ENCODE measurements at places on chromosomes 7 and 10. TPM values are rescaled to one million over a fixed set of nuclear protein-coding genes. Genes with fewer than 3 reads are reported as not detected.

GRCh38 chr7:5678295-5679047 is 103.0 kb downstream of the RNF216 start:
- DNase-seq, result no peak

GRCh38 chr7:149310113-149310836 is 48.3 kb downstream of the ZNF783 start:
- DNase-seq, result no peak

DNA sequence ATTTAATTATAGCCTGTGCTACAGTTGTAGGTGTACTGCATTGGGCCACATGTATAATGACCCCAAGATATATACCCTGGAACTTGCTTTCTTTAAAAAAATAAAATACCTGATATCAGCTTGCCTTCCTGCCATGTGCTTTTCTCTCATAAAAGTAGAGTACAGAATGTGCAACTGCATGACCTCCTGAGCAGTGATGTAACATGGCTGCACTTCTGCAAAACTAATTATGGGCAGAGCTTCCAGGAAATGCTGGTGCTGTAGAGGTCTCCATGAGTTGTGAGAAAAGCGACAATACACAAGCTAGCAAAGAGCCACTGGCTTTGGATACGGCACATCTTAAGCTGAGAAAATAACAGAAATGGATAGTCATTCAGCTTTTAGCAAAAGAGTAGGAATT is 6.5 kb upstream of the ERLIN1 start:
- DNase-seq, result no peak

DNA sequence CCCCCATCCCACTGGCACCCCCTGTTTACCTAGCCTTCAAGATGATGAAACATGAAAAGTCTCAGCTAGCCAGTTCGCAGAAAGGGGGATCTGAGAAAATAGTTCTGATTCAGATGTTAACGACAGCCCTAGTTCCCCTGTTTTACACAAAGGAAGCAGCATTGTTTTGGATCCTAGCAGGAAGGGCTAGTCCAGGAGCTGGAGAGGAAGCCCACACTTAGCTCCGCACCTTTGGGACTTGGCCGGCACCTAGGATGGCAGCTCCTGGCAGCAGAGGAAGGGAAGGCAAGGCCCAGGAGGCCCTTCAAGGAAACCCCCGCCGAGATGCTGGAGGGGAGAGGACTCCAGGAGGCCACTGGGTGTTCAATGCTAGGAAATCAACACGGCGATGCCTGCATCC is 29.0 kb upstream of the MGMT start:
- no peak for DNase-seq

DNA sequence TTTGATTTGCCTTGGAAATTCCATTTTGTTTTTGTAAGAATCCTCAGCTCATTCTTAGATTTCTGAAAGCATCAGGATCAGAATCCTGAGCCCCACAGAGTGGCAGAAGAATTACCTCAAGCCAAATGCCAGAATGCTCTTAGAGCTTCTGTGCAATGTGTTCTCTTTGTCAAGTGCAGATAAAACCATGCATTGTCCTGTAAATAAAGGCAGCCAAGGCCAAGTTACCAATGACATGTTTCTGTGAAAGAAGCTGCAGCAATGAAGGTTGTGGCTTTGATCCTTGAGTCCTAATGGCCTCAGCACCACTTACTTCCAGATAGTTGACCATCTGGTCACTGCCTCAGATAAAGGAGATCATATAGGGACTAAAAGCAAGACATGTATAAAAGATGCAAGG is 343.3 kb upstream of the AKR1E2 start:
- DNase-seq, result no peak

- no peak for DNase-seq
Observed at GRCh38 chr7:99928188-99928587, 1.2 kb downstream of the GJC3 start.

- no peak for DNase-seq
Observed at GRCh38 chr10:7092603-7093002, 318.2 kb downstream of the SFMBT2 start.

- DNase-seq, result no peak
Observed at GRCh38 chr10:116241642-116242410, 31.2 kb downstream of the GFRA1 start.

DNA sequence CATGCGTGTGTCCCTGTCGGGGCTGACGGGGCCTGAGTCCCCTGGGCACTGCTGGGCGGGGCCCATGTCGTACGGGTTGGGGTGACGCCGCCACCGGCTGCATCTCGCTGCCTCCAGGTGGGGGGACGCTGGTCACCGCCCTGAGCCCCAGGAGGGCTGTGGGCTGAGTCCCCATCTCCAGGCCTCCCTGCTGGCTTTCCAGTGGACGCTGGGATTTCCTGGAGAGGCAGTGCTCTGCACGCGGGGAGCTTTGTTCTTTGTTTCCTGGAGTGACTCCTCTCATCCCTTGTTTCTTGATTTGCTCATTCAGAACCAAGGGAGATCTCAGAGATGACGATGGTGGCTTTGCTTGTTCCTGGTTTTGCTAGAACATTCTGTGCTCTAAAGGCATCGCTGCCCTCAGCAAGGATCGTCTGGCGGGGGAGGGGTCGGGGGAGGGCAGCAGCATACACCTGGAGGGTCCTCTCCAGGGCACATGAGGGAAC is 21.0 kb downstream of the PWWP2B start:
- DNase-seq, result no peak

DNA sequence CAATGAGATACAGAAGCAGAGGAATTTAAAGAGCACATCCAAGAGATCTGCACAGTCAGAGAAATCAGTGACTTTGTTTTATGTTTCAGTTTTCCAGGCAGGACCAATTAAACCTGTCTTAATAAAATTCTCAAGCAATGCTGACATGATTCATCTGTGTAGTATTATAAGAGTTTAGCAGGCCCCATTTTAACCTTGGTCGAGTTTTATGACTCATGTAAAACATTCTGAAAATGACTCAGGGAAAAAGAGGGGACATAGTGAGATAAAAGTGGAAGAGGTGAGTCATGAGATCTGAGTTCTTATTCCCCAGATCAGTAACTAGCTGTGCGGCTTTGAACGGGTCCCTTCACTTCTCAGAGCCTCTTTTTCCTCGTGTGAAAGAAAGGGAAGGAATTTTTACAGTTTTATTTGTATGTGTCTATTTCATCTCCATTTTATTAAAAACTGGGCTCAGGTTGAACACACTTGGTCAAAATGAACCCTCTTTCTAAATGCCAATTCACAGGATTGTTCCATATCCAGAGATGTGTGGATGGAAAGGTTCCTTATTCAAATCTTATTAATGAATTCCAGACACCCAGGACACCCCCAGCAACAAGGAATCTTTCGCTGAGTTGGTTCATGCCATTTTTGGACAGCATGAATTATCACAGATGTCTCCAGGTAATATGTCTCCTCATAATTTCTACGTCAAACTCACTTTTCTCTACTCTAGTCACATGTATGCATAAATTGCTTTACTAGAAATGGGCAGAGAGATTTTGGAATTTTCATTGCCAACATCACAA is 143.2 kb downstream of the JAZF1 start:
- no peak for DNase-seq

DNA sequence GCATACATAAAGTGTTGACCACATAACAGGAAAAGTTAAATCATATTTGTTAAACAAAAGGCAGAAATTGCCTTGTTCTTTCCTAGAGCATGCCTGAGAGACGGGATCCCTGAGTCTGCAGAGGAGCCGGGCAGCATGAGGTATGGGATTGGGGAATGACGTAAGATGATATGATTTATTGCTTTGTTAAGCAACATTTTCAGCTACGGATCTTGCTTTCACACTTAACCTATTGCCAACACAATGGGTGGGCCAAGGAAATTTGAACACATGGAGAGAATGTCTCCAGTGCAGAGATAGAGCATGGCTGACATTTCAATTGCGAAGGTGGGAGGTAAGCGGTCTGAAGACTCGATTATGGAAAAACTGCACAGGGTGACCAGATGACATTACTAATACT is 76.7 kb downstream of the EMX2 start:
- no peak for DNase-seq

DNA sequence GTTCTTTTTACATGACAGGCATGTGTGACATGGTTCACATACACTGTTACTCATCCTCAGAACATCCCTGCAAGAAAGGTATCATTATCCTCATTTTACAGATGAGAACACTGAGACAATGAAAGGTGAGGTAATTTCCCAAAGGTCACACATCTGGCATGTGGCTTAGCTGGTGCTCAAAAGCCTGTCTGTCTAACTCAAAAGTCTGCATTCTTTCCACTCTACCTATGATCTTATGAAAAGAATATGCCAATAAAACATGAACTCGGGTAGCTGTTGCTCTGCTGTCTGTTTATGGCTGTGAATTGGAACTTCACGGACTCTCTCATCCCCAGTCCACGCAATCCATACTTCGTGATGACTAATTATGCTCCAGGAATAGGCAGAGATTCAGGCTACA is 79.0 kb upstream of the ODAD2 start:
- DNase-seq, result no peak

DNA sequence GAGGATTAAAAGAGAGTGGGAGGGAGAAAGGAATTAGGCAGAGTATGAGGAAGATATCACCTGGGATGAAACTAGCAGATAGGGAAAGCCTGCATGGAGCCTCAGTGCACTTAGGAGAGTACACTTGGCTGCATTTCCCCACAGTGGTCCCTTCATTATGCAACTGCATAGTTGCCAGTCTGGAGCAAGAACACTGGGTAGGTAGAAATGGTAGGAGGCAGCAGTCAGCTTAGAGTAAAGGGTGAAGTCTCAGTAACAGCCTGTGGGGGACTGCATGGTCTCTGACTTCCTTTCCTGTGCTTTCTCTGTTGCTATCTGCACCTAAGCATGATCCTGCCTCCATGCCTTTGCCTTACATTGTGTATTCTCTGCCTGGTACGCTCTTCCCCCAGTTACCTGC is 14.0 kb upstream of the PCGF5 start:
- DNase-seq, result no peak

DNA sequence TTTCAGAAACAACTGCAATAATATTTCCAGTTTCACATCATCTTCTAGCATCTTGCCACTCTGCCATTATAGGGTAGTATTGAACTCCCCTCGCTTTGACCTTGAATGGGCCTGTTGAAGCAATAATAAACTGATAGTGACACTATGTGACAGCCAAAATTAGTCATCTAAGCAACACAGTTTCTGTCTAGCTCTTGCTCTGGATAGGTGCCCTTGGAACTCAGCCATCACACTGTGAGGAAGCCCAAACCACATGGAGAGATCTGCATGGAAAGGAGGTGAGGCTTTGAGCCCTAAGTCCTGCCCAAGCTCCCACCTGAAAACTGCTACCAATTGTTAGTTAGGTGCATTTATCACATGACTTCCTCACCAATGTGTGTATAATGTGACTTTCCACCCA is 18.1 kb upstream of the KCND2 start:
- no peak for DNase-seq

GRCh38 chr7:98369726-98370125 is 31.2 kb downstream of the BAIAP2L1 start:
- no peak for DNase-seq

DNA sequence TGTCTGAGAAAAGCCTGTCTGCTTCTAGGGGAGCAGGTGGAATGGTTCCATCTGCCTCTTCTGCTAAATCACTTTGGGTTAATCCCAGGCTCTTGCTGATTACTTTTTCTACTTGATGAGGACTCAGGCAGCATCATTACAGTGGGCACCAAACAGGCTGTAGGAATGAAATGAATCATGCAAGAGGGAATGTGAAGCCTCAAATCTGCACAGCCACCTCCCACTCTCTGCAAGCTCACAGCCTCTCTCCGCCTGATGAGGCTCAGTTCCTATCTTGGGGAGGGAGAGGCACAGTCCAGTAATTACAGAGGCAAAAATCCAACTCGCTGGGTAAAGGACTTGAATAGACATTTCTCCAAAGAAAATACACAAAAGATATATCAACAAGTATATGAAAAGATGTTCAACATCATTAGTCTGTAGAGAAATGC is 34.0 kb downstream of the HSPA12A start:
- DNase-seq, result no peak

DNA sequence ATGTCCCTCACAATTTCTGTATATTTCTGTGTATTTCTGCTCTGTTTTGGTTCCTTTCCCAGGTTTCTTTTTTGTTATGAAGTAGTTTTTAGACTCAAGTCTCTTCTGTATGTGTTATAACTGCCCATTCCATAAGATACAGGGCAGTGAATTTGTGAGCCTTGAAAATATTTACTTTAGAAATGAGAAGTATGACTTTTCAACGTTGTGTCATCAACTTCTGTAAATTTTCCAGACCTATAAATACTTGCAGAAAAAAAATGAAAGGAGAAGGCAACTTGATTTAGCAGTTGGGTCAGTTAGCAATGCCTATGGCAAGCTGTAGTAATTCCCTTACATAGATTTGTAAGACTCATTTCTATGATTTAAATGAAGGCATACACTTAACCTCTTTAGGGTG is 11.5 kb downstream of the EGFR start:
- no peak for DNase-seq

DNA sequence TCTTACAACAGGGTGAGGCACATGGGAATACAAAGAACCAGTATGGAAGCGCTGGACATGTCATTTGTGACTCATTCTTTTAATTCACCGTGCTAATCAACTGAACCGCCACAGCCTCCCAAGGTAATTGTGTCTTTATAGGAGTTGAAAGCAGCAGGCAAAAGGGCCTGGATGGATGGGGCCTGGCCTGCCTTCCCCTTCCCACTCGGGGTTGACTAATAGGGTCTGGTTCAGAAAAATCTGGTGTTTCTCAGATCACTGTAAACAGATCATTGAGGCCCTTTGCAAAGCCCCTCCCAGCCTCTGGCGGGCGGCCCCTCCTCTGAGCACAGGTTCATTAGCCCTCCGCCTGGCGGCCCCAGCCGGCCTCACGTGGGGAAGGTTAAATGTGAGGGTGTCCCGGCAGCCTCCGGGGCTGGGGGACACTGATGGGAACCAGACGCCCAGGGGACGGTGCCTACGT is 100.8 kb downstream of the EBF3 start:
- DNase-seq, result no peak

- no peak for DNase-seq
Observed at GRCh38 chr10:44172883-44173607, 211.9 kb downstream of the CXCL12 start.

GRCh38 chr7:83469491-83469890 is 179.4 kb downstream of the SEMA3E start:
- no peak for DNase-seq

DNA sequence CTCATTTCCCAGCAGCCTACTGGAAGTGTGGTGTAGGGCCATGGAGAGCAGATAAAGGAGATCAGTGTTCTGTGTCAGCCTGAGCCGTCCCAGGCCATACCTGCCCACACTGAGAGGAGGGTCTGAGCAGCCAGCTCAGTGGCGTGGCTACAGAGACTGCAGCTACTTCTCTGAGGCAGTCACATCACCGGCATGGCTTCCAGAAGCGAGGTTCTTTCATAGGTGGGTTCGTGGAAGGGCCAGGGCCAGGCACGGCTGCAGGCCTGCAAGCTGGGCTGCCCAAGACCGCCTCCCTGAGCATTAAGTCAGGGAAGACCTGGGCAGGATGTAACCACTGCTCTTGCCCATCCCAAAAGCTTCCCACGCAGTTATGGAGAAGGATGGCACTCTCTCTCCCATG is 34.9 kb downstream of the LDB3 start:
- no peak for DNase-seq

GRCh38 chr7:48245751-48246472 is 74.7 kb downstream of the ABCA13 start:
- DNase-seq, result no peak

- no peak for DNase-seq
Observed at GRCh38 chr10:22259280-22259679, 41.5 kb upstream of the EBLN1 start.

Gene SPAG6
- not detected for total RNA-seq

Gene PKD1L1
- total RNA-seq, result 3.8 TPM

Gene SORBS1
- 146 TPM for total RNA-seq

Gene TRPV5
- not detected for total RNA-seq

Gene AGR3
- total RNA-seq, result 9.1 TPM

Gene SLC16A9
- total RNA-seq, result 13.5 TPM

Gene SPDYE16
- total RNA-seq, result not detected

Gene ASB13
- total RNA-seq, result 8.7 TPM

Gene ASB10
- total RNA-seq, result not detected

Gene CASTOR2
- 1.2 TPM for total RNA-seq

Gene NEUROG3
- not detected for total RNA-seq

Measured in uterus (tissue), 4 donors.